ENCODE measurements at places on chromosomes 12 and 14.

DNA sequence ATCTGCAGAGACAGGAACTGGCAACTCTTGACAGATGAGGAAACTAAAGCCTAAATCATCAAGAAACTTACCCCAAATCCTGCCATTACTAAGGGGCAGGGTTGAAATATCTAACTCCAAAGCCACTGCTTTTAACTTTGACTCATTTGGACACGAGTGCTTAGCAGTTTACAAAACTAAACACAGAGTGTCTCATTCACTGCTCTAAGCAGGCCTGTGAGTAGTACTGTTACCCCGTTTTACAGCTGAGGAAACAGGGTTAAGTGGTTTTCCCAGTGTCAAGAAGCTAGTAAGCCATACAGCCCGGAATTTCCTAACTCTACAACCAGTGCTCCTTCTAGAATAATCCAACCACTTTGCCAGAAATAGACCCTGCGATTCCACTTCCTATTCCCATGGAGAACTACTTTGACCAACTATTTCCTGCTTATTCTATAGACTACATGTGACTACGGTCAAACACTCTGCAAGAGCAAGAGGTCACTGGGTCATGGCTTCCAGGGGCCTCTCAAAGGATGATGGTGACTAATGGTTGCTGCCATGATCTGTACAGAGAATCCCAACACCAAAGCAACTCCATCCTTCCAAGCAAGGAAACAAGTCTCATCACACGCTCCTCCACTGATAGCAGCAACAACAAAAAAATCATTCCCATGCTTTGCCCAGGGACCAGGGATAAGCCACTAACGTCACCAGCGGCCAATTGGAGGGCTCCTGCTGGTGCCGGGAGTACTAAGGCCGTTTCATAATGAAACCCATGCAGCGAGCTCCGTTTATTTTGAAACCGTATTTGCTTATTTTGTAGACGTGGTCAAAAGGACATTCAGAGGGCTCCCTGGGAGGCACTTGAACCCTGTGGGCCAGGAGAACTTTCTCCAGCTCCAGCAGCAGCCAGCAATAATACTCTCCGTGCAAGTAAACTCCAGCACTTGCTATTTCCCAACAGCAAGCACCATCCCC, 56.3 kb downstream of the NUAK1 start:
- no peak for DNase-seq

DNA sequence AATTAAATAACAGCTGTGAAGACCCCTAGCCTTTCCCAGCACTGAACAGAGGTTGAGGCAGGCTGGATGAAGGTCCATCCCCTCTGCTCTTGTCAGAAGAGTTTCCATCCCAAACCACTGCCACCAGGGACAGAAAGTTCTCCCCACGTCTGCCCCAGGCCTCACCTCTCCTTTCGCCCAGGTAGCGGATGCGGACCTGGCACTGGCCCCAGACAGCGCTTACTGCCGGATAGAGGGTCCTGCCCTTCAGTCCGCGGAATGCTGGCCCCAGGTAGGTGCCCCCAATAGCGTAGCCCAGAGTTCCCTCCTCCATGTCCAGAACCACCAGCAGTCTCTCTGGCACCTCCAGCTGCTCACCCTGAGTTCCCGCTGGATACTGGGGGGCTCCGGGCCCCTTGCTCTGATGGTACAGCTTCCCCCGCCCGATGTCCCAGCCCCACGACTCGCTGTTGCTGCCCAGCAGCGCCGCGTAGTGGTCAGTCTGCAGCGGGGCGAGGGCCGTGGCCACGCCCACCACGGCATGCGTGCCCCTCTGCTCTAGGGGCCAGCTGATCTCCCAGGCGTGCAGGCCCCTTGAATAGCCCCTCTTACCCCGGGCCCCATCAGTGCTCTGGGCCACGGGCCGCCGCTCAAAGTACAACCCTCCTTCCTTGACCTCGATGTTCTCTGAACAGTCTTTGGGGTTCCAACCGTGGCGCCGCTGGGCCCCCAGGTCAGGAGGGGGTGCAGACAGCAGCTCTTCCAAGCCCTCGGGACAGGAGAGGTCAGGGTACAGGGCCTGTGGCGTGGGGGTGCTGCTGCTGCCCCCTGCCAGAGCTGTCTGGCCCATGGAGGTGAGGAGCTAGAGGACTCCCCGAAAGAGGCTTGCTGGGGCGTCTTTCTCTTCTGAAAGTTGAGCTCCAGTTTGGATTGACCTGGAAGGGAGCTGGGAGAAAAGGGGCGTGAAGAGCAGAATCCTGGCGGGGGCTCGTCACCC, 742 bp downstream of the SPSB2 start:
- peak; percentile 73 for DNase-seq

DNA sequence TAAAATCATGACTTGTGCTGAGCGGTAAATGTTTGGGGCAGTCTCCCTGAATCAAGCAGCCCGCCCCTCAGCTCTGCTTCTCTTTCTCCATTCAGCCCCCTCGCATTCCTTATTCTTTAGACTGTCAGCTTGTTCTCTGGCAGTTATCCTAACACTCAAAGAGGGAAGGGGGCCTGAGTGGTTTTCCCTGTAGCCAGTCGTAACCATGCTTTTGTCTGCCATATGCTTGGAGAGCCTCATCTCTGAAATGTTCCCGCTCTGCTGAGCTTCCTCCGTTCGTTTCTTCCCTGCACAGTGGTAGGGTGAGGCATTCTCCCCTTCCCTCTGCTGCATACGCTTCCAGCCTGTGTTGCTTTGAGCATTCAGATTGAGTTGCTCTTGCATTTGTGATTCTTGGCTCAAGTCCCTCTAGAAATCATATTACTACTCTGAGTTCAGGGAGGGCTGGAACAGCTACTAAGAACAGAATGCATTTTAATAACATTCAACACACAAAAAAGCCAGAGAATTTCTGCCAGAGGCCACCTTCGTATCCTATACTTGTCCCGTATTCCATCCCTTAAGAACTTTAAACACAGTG, 119.7 kb downstream of the FBXL14 start:
- no peak for DNase-seq

DNA sequence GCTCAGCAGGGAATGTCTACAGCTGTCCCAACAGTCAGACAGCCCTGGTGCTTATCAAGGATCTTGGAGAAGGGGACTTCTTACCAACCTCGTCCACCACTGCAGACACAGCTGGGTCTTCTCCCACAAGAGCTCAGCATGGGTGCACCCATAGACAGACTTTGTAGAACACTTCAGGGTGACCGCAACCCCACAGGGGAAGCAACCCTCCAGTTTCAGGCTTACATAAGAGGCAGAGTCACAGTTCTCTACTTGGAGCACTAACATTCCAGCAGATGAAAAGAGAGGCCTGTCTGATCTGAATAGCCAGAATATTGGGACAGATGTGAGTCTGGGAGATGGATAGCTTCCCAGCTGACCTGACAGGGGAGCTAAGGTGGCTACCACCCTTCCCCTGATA, 3.5 kb upstream of the CLEC1A start:
- no peak for DNase-seq

- no peak for DNase-seq
These were observed at the start of gene PLEKHH1 for GRCh38 chr14:67532998-67533753. TSS of gene PLEKHH1 (plus strand) at chr14:67533290. CDS start at chr14:67541868, 8,578 bp downstream.

DNA sequence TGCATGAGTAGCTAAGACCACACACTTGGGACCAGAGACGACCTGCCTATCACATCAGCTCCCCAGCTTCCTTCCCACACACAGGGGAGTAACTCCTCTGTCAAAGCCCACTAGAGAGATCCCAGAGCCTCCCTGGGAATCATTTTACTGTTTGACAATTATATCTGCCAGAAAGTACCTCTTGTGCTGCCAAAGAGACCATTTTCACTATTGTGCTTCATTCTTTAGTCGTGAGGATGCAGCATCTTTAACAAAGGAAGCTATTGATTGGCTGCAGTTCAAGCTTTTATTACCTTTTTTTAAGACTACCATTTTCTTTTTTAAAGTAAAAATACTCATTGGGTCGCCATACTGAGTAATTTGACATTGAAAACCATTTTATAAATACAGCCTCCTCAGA, 194.5 kb upstream of the RGS6 start:
- DNase-seq = no peak

DNA sequence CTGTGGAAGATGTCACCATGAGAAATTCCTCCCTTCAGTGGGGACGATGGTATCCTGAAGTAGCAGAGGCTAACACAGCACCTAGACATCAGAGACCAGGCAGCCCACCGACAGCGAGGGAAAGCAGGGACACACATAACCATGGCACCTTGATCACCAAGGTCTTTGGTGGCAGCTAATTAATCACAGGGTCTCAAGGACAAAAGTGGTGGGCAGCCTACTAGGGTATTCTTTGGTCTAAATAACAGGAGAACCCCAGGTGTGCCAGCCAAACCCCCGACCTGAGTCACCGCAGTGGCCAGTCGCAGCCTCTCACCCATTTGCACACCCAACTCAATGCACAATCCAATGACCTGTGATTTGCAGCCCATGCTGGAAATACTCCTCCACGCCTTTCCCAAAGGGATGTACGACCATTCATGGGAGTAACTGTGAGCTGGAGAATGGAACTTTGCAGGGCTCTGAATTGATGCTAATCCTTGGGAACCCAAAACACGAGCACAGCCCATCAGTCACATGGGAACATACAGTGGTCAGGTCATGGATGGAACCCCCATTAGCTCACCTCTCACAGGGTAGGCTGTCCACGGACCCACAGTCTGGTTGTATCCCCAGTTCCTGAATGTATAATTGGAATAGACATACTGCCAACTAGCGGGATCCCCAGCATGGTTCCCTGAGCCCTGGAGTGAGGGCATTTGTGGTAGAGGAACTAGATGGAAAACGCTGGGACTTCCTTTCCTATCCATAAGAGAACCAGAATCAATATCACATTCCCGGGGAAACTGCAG, 58.7 kb upstream of the C14orf180 start:
- no peak for DNase-seq

- DNase-seq = no peak
These were observed 140.3 kb downstream of the SLC6A15 start for GRCh38 chr12:84772281-84772680.

DNA sequence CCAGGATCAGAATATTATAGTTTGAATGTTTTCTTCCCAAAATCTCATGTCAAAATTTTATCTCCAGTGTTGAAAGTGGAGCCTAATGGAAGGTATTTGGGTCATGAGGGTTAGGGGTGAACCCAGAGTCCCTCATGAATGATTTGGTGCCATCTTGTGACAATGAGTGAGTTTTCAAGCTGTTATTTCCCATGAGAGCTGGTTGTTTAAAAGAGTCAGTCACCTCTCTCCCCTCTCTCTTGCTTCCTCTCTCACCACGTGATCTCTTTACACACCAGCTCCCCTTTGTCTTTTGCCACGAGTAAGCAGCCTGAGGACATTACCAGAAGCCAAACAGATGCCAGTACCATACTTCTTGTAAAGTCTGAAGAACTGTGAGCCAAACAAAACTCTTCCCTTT, 561.6 kb downstream of the RERGL start:
- DNase-seq = no peak

DNA sequence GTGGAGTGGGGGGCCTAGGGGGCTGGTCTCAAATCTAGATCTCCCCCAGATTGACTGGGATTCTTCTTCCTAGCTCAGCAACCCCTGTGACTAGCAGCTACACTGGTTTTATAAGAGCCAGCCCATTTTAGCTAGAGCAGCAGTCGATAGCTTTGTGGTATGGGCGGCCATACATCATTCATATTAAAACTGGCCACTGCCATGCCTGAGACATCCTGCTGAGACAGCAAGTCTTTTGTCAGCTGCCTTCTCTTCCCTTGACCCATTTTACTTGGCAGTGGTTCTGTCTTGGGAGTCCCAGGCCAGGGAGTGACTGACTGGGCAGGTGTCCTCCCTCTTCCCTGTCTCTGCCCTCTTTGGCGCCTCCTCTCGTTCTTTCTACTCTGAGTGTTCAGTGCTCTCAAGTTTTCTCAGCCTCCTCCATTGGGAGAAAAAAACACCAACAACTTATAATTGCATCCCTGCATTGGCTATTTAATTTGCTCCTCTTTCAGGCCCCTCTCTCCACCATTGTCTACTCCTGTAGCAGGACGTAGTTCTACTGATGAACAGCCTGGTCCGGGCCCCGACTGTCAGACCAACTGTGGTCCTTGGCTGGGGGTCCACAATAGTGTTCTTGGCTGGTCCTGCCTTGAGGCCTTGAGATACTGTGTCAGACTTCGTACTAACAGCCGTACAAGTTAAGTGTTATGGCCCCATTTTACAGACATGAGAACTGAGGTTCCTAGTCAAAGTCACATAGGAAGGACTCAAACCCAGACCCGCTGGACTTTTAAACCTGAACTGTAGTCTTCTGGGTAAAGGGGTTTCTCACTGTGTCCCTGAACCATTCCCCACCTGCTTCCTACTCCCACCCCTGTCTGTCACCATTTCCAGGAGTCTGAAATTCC, 18.3 kb upstream of the JDP2 start:
- no peak for DNase-seq

DNA sequence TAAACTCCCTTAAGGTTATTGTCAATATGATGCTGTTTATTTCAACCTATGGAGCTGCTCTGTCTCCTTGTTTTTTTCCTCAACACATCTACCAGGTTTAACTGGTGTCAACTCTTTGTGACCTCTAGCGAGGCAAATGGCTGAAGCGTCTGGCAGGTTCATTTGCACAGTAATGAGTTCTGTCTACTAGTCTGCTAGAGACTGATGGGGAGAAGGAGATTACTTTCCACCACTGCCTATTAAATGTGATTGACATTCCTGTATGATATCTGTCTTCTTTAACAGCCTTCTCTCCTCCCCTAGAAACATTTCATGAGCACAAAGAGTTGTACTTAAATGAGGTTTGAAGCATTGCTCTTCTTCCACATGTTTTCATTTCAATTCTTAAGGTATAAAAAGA, 253.7 kb downstream of the SLC6A15 start:
- DNase-seq = no peak

DNA sequence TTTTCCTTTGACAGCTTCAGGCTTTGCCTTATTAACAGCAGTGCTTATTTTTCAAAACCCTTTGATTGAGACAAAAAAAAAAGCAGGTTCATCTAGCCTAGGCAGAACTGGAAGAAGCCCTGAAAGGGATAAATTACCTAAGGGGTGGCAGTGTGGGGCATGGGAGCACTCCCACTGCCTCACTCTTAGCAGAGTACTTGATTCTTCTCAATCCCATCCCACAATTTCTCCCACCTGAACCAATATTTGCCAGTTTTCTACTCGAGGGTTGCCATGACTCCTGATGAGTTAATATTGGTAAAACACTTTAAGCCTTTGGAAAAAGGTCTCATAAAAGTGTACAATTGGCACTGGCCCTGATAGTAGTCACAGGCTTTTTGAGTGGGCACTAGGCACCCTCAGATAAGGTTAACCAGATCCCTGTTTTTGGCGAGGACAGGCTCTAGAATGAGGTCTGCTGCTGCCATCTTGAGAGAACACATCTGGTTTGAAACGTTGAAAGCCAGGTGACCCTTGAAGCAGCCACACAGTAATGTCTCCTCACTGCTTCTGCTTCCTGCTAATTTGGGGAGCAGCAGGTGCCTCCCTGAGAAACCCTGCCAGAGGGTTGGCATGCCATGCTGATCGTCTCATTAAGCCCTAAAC, 320.0 kb downstream of the RAD51B start:
- DNase-seq = no peak

- DNase-seq = no peak
These were observed 307.1 kb upstream of the E2F7 start for GRCh38 chr12:77372494-77372893.
